ENCODE measurements at places on chromosomes 16 and 17.

- DNase-seq: no peak
These were observed 21.2 kb downstream of the CARHSP1 start for GRCh38 chr16:8847623-8848022.

GRCh38 chr16:13206606-13207005, 305.2 kb downstream of the SHISA9 start:
- DNase-seq: no peak

GRCh38 chr16:83215406-83216001, 588.7 kb downstream of the CDH13 start:
- peak; percentile 36 for DNase-seq

- DNase-seq: no peak
These were observed 18.5 kb upstream of the SCNN1B start for GRCh38 chr16:23283571-23283970.

DNA sequence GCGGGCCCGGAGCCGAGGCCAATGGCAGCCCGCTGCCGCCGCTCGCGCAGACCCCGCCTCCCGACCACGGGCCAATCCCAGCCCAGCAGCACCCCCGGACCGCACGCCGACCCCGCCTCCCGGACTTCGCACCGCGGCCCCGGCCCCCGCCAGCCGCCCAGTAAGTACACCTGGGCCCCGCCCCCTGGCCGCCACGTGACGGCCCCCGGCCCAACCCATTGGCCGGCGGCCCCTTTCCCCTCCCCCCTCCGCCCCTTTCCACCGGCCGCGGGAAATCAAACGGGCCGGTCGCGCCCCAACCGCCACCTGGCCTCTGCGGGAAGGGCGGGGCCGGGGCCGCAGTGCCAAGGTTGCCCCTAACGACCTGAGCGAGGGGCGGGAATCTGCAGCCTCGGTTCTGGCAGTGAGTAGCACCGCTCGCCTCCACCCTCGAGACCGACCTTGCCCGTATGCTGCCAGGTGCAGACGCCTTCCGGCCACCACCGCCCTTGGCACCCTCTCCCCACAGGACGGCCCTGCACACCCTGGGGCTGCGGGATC, at the start of gene YBX2:
Gene YBX2 (minus strand): TSS at position 26 of the 540 bp plus-strand sequence. CDS start 139 bp downstream, outside the sequence.
- peak; percentile 91 for DNase-seq

DNA sequence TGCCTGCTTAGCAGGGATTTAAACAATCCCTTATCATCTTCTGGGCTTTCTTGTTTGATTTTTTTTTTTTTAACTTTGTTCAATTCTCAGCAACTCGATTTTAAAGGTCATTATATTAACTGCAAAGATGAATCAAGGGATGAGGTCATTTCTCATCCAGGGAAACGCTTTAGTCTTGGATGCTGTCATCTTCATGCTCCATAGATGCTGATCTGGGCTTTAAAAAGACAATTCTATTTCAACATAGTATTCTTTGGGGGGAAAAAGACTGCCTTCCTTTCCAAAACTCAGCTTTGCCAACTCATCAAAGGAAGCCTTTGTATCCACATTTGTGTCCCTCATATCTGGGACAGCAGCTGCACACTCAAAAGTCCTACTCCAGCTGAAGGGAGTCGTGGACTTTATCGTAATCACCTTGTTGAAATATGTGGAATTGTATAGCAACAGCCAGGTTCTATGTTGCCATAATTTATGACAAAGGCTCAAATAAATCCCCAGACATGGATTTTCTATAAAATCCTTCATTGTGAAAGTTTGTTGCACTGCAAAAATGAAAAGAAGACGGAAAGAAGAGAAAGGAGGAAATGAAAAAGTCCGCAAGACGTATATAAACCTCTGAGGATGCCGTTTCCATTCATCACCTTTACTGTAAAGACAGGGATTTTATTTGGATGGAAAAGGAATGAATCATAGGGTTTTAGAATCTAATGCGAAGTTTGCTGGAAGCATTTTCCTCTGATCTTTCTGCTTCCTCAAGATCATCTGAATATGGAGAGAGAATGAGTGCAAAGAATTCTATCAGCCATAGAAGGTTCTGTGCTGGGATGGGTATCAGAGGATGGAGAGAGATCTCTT, 48.6 kb upstream of the XYLT1 start:
- DNase-seq: no peak

DNA sequence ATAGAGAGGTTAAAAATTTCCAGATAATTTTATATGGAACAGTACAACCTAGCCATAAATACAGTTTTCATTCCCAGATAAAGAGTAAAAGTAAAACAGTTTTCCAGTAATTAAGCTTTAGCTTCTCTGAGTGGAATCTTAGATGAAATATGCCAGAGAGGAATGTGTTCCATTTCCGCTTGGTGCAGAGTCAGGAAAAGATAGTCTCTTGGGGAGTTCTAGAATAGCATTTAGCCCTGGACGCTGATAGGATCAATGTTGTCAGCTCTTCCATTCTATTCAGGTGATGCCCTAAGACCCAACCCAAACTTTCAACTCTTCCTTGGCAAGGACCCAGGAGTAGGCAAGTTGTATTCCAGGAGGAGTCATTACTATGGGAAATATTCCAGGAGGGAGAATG, 30.9 kb upstream of the ABCA3 start:
- DNase-seq: no peak

- no peak for DNase-seq
These were observed 57.2 kb downstream of the RPGRIP1L start for GRCh38 chr16:53646506-53646905.

GRCh38 chr16:78816499-78817195, 717.2 kb downstream of the WWOX start:
- no peak for DNase-seq

- DNase-seq: no peak
These were observed 22.8 kb upstream of the NFAT5 start for GRCh38 chr16:69542974-69543373.

- no peak for DNase-seq
These were observed 7.6 kb upstream of the EVPL start for GRCh38 chr17:76034428-76035350.

GRCh38 chr17:332023-332422, 20.6 kb downstream of the RPH3AL start:
- DNase-seq: no peak

- DNase-seq: no peak
These were observed 71.2 kb upstream of the LGALS9 start for GRCh38 chr17:27559506-27560481.

DNA sequence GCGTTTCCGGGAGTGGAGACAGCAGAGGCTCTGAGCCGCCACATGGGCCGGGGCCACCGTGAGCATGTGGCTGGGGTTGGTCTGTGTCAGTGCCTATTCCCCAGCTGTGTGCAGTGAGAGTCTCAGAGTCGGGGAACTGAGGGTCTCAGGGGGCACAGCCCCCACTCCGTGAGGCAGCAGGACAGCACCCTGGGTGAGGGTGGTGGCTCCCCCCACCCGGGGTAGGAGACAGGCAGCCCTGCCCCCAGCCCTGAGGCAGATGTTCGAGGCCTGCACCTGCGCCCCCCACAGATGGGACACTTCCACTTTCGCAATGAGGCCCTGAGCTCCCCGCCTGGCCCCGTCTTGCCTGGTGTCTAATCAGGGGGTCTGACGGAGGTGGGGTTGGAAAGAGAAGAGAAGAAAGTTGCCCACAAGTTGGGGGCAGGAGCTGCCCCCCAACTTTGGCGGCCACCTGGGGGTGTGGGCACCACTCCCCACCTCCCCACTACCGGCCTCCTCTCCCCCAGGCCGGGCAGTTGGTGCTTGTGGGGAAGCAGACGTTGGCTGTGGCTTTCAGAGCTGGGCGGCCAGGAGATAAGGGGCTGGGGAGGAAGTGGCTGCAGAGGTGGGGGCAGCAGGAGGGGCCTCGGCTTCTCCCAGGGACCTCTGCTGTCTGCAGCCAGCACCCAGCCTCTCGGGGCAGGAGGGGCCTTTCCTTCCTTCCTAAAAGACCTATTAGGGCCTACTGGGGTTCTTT, 1.8 kb upstream of the CBFA2T3 start:
- peak; percentile 86 for DNase-seq

DNA sequence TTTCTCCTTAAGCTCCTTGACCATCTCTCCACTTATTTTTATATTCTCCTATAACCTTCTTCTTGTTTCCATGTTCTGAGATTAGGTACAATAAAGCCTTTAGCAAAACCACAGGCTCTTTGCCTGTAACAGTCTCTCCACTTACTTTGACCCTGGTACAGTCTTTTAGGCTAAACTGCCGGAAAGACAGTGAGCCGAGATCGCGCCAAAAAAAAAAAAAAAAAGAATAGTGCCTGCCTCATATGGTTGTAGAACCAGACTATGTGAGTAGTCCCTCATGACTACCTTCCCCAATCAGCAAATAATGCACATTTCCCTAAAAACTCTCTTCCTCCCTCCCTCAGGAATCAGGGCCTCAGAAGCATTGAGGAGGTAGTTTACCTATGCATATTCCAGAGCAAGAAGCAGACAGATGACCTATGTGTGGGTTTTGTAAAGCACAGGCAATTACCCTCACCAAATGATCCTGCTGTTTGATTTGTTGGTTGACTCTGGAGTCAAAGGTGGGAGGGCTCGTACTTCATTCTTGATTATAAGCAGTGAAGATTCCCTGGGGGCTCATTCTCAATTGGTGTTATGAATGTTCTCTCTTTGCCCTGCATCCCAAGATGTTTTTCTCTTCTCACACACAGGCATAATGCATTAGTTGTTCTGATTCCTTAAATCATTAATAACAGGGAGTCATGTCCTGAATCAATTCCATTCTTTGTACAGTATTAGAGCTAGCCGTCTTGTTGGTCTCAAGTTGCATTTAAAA, 8.9 kb upstream of the NME1 start:
- DNase-seq: no peak

- no peak for DNase-seq
These were observed 6.9 kb upstream of the C16orf78 start for GRCh38 chr16:49366669-49367068.

Data from GM12891 (cell line).